Heart left ventricle (tissue), 16 donors: ENCODE measurements at places on chromosomes 12 and 14.
A peak's percentile ranks its signal among the peaks of the same experiment; 100 is the strongest.

DNA sequence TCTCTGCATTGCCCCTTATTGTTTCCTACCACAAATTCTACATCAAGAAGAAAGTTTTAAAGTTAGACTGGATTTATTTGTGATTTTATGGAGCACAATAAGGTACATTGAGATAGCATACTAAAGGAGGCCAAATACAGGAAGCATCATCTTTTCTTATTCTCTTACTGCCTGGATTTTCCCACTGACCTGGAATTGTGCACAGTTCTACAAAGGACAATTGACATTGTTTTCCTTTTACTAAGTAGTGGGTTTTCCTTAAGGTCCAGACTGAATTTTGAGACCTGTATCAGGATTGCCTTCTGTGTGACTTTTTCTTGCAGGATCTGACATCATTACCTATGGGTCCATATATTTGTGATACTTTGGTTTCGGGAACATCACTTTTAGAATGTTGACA lies 18.8 kb upstream of the ZNF140 start:
- DNase-seq: no peak
- no peaks in the 10 kb centered on the region for H3K4me1 ChIP-seq
- no peak overlapping the region for H3K27ac ChIP-seq
- H3K4me3 ChIP-seq: no peak overlapping the region
- H3K36me3 ChIP-seq: peaks cover 21% of the 10 kb centered on the region

DNA sequence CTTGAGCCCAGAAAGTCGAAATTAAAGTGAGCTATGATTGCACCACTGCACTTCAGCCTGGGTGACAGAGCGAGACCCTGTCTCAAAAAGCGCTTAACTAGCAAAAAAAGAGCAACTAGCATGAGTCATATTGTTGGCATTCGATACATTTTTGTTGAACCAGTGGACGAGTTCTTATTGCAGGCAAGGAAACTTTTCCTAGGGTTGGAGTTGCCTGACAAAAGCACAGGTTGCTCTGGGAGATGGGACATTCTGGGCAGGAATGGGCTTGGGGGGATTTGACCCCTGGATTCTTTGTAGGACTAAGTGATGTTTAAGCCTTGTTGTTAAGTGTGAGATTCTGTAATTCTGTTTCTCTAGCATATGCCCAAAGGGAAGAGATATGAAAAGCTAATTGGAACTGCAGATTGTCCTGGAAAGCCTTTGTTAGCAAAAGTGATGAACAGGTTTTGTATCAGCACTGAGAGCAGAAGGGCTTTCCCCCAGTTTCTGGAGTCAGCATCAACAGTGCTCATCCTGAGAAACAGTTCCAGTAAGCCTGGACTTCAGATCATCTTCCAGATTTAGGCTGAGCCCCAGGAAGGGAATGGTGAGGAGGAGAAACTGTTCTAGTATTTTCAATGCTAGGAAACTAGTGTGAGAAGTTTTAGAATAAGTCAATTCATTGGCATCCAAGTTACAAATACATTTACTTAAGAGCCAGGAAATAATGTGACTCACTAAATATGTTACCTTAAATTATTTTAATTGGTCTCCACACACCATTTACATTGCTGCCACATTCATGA lies 123.1 kb downstream of the SRGAP1 start:
- H3K36me3 ChIP-seq: no peaks in the 10 kb centered on the region
- H3K4me1 ChIP-seq: no peaks in the 10 kb centered on the region
- H3K27ac ChIP-seq: no peak overlapping the region
- H3K4me3 ChIP-seq: no peak overlapping the region

GRCh38 chr14:36940476-36940875 lies 231.9 kb downstream of the SLC25A21 start:
- DNase-seq: no peak
- H3K4me3 ChIP-seq: no peak overlapping the region
- no peak overlapping the region for H3K27ac ChIP-seq
- H3K4me1 ChIP-seq: no peaks in the 10 kb centered on the region
- H3K27me3 ChIP-seq: no peaks in the 10 kb centered on the region

GRCh38 chr12:20489645-20490044 lies 121.3 kb downstream of the PDE3A start:
- no peaks in the 10 kb centered on the region for H3K36me3 ChIP-seq
- no peak overlapping the region for H3K4me3 ChIP-seq
- H3K27me3 ChIP-seq: no peaks in the 10 kb centered on the region
- H3K4me1 ChIP-seq: peaks cover 2% of the 10 kb centered on the region
- H3K27ac ChIP-seq: no peak overlapping the region

DNA sequence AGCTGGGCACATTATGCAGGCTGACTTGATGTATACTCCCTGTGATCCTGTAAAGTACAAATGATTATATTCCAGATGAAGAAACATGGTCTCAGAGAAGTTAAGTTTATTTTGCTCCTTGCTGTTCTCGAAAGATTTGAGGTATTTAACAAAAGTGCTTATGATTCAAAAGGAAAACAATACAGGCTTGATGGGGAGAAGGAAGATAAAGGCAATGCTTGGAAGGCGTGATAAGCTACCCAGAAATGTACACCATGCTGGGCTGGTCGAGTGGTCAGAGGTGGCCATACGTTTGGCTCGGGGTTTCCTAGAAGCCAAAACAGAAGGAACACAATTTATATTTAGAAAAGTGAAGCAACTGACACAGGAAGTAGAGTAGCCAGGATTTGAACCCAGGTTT lies 201.0 kb downstream of the KTN1 start:
- no peak overlapping the region for H3K4me3 ChIP-seq
- no peaks in the 10 kb centered on the region for H3K36me3 ChIP-seq
- H3K27me3 ChIP-seq: no peaks in the 10 kb centered on the region
- no peaks in the 10 kb centered on the region for H3K4me1 ChIP-seq
- DNase-seq: no peak
- no peak overlapping the region for H3K27ac ChIP-seq

GRCh38 chr14:75969126-75969525 lies 12.7 kb downstream of the TGFB3 start:
- no peak overlapping the region for H3K4me3 ChIP-seq
- H3K36me3 ChIP-seq: peaks cover 23% of the 10 kb centered on the region
- no peak for DNase-seq
- peaks cover 13% of the 10 kb centered on the region for H3K4me1 ChIP-seq
- H3K27ac ChIP-seq: no peak overlapping the region

DNA sequence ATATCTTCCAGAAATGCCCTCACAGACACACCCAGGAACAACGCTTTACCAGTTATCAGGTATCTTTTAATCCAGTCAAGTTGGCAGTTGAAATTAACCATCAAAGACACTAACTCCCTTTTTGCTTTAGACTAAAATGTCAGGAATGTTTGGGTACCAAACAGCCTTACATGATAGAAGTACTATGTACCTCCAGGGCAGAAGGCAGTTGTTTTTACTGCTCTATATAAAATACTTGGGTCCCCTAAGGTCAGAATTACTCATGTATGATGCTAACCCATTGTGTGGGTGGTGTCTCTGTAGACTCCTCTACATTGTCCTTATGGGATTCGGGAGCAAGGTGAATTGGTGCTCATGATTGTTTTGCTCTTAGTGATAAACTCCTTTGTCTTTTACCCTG lies 492.5 kb upstream of the FLRT2 start:
- no peaks in the 10 kb centered on the region for H3K27me3 ChIP-seq
- H3K27ac ChIP-seq: no peak overlapping the region
- no peaks in the 10 kb centered on the region for H3K4me1 ChIP-seq
- H3K36me3 ChIP-seq: no peaks in the 10 kb centered on the region
- DNase-seq: no peak
- H3K4me3 ChIP-seq: no peak overlapping the region

- H3K4me3 ChIP-seq: no peak overlapping the region
- no peak overlapping the region for H3K27ac ChIP-seq
- no peaks in the 10 kb centered on the region for H3K36me3 ChIP-seq
- H3K4me1 ChIP-seq: peaks cover 19% of the 10 kb centered on the region
- no peaks in the 10 kb centered on the region for H3K27me3 ChIP-seq
- no peak for DNase-seq
These were observed 32.7 kb downstream of the DIP2B start for GRCh38 chr12:50537538-50537919.

- H3K27me3 ChIP-seq: no peaks in the 10 kb centered on the region
- no peaks in the 10 kb centered on the region for H3K36me3 ChIP-seq
- no peaks in the 10 kb centered on the region for H3K4me1 ChIP-seq
- no peak for DNase-seq
- no peak overlapping the region for H3K27ac ChIP-seq
These were observed 19.0 kb upstream of the MTHFD1 start for GRCh38 chr14:64369201-64369600.

- H3K27ac ChIP-seq: no peak overlapping the region
- H3K4me3 ChIP-seq: no peak overlapping the region
- no peaks in the 10 kb centered on the region for H3K27me3 ChIP-seq
- H3K4me1 ChIP-seq: no peaks in the 10 kb centered on the region
- no peak for DNase-seq
These were observed 156.8 kb upstream of the AVPR1A start for GRCh38 chr12:63307849-63308248.

DNA sequence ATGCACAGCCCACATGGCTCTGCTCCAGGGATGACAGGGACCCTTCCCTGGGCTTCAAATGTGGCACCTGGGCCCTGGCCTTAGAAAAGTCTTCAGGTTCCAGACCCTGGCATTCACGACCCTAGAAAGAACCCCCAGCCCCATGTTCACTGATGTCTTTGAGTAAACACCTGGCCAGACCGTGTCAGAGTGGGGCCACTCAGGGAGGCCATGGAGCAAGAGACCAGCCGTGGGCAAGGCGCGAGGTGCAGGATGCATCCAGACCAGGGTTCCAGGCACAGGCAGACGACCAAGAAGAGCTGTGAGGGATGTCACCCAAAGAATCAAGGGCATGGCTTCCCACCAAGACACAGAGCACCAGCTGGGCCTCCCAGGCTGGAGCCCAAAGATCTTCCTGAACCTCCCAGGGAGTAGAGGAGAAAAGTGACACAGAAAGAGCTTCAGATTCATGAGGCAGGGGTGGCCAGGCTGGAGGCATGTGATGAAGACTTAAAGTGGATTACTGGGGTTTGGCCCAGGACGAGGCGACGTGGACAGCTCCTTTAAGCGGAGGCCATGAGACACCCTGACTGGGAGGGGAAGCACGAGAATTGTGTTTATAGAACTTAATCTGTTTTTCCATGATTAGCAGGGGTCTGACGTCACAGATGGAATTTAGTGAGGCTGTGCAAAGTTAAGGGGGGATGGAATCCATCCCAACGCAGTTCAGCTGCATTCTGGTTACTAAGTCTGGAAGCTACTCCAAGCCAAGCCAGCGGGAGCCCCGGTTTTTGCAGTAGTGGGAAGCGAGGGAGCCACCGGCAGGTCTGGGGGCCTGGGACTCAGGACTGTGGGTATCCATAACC lies 61.6 kb downstream of the ARL6IP4 start:
- H3K4me1 ChIP-seq: peaks cover 24% of the 10 kb centered on the region
- H3K4me3 ChIP-seq: no peak overlapping the region
- no peak overlapping the region for H3K27ac ChIP-seq
- no peaks in the 10 kb centered on the region for H3K27me3 ChIP-seq
- DNase-seq: no peak
- H3K36me3 ChIP-seq: no peaks in the 10 kb centered on the region

GRCh38 chr12:113697651-113698509 lies 226.2 kb upstream of the LHX5 start:
- no peak overlapping the region for H3K27ac ChIP-seq
- peaks cover 9% of the 10 kb centered on the region for H3K27me3 ChIP-seq
- H3K36me3 ChIP-seq: no peaks in the 10 kb centered on the region
- no peak overlapping the region for H3K4me3 ChIP-seq

GRCh38 chr12:56114084-56114483 lies 2.3 kb upstream of the RPL41 start:
- peaks cover 47% of the 10 kb centered on the region for H3K36me3 ChIP-seq
- no peaks in the 10 kb centered on the region for H3K4me1 ChIP-seq
- H3K4me3 ChIP-seq: no peak overlapping the region
- H3K27ac ChIP-seq: no peak overlapping the region
- DNase-seq: no peak

GRCh38 chr12:69290545-69291277 lies 51.3 kb downstream of the CPSF6 start:
- peak; percentile 52 for DNase-seq
- no peaks in the 10 kb centered on the region for H3K36me3 ChIP-seq
- no peaks in the 10 kb centered on the region for H3K27me3 ChIP-seq
- no peak overlapping the region for H3K4me3 ChIP-seq
- no peaks in the 10 kb centered on the region for H3K4me1 ChIP-seq
- H3K27ac ChIP-seq: no peak overlapping the region

- H3K4me3 ChIP-seq: no peak overlapping the region
- peaks cover 5% of the 10 kb centered on the region for H3K4me1 ChIP-seq
- H3K27ac ChIP-seq: no peak overlapping the region
- H3K36me3 ChIP-seq: no peaks in the 10 kb centered on the region
These were observed 377.9 kb downstream of the CCDC91 start for GRCh38 chr12:28568118-28568517.

DNA sequence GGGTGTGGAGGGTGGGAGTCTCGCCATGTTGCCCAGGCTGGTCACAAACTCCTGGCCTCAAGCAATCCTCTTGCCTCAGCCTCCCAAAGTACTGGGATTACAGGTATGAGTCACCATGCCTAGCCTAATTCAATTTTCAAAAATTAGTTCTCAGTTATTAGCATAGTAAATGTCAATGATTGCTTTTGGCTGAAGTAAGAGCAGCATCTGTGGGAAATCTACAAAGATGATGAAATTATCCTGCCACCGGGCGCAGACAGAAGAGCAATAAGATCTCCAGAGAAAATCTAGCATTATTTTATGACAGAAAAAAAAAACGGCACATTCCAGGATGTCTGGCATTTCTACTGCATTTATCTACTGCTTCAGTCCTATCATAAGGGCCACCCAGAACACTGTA lies 97.9 kb upstream of the DAAM1 start:
- no peak overlapping the region for H3K27ac ChIP-seq
- no peaks in the 10 kb centered on the region for H3K36me3 ChIP-seq
- no peak for DNase-seq

DNA sequence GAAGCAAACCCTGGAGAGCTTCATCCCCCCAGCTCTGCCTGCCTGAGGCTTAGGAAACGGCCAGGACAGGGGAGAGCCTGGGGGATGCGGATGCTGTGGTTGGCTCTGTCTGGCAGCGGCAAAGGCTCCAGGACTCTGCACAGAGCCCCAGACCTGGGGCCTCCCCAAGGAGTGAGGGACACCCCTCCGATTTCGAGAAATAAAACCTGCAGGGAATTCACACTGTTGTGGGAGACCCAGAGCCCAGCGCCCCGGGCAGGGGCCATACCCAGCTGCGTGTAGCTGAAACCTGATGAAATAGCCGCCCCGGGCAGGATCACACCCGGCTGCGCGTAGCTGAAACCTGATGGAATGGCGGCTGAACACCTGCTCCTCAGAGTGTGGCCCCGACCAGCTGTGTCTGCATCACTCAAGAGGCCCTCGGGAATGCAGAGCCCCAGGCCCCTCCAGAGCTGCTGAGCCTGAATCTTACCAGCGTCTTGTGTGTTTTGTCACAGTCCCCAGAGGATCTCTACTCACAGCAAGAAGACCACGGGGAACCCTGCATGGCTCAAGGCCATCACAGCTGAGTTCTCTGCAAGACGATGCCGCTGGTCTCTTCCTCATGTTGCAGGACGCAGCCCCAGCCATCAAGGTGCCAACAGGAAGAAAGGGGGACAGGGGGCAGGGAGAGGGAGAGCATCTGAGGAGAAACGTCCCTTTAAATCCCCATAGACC lies 46.5 kb upstream of the GALNT9 start:
- no peaks in the 10 kb centered on the region for H3K4me1 ChIP-seq
- H3K27me3 ChIP-seq: peaks cover 76% of the 10 kb centered on the region
- no peak for DNase-seq
- H3K27ac ChIP-seq: no peak overlapping the region
- no peaks in the 10 kb centered on the region for H3K36me3 ChIP-seq
